ENCODE measurements at places on chromosomes 7 and 10. TPM values are rescaled to one million over a fixed set of nuclear protein-coding genes. Genes with fewer than 3 reads are reported as not detected.
A peak's percentile ranks its signal among the peaks of the same experiment; 100 is the strongest.

Gene ARHGAP12
- 43.5 TPM for total RNA-seq

Gene KIAA1549
- 1.0 TPM for total RNA-seq

DNA sequence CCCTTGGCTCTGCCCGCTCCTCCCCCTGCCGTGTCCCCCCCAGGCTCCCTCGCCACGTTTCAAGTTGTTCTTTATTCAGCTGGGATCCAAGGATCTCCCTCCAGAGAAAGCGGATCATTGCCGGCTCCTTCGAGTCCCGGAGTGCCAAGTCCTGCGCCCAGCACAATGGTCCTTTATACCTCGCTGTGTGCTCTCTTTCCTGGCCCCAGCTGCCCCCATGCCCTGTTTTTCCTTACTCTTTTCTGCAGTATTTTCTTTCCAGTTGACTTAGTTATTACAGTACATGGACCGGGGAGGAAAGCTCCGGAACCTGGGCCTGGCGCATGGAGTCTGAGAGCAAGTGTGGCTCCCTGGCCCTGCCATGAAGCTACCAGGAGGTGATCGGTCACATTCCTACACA is 88.1 kb upstream of the KMT2C start:
- no peak overlapping the region for H3K4me3 ChIP-seq
- no peak for DNase-seq
- H3K36me3 ChIP-seq, result no peaks in the 10 kb centered on the region
- H3K27ac ChIP-seq, result no peak overlapping the region

Gene C10orf143
- total RNA-seq, result 3.1 TPM

- H3K4me3 ChIP-seq, result no peak overlapping the region
- peak; percentile 22 for DNase-seq
- no peak overlapping the region for H3K27ac ChIP-seq
- H3K4me1 ChIP-seq, result peaks cover 26% of the 10 kb centered on the region
- H3K27me3 ChIP-seq, result peaks cover 100% of the 10 kb centered on the region
Observed at GRCh38 chr7:27186668-27187474, 1.8 kb upstream of the HOXA11 start.

Gene TRIM8
- 116 TPM for total RNA-seq

Gene FOXI2
- 1.7 TPM for total RNA-seq

GRCh38 chr7:116185450-116185849 is 24.9 kb upstream of the TES start:
- no peaks in the 10 kb centered on the region for H3K4me1 ChIP-seq
- H3K27me3 ChIP-seq, result no peaks in the 10 kb centered on the region
- no peak overlapping the region for H3K27ac ChIP-seq
- no peaks in the 10 kb centered on the region for H3K36me3 ChIP-seq

GRCh38 chr7:53111031-53111430 is 75.6 kb downstream of the POM121L12 start:
- no peak overlapping the region for H3K4me3 ChIP-seq
- H3K4me1 ChIP-seq, result no peaks in the 10 kb centered on the region
- H3K27ac ChIP-seq, result no peak overlapping the region

DNA sequence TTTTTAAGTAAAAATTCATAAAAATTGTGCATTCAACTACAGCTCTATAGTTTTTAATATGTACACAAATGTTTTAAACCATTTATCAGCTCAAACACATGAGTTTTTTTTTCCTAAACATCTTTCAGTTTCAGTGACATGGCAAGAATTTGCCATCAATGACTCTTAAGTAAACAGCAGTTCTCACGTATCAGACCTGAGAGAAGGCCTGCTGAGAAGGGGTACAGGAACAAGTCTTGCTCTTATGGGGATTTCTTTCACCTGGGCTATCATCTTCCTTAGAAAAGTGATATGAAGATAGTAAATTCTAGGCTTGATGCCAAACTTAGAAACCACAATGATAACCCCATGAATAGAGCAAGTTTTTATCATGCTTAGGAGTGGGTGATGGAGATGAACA is 467.8 kb downstream of the ARL4A start:
- H3K27ac ChIP-seq, result no peak overlapping the region
- no peak for DNase-seq
- no peaks in the 10 kb centered on the region for H3K36me3 ChIP-seq
- H3K4me1 ChIP-seq, result no peaks in the 10 kb centered on the region
- H3K27me3 ChIP-seq, result no peaks in the 10 kb centered on the region

Gene RSBN1L
- 25.5 TPM for total RNA-seq

DNA sequence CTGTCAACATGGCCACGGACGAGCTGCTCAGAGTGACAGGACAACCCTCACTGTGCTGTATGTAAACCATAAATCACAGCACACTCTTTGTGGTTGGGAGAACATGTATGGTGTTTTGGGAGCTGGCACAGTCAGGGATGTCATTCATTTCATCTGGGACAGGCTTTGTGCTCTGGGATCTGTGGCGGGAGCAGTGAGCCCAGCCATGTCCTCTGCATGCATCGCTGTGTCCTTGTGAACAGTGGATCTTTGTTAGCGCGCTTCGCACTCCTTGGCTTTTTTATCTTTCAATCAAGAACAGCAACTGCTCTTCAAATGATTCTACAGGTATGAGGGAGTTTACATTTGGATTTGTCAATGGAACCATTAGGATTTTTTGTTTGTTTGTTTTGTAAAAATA is 7.1 kb downstream of the CCM2 start:
- peak overlapping the region; percentile 3 for H3K27ac ChIP-seq
- no peaks in the 10 kb centered on the region for H3K27me3 ChIP-seq
- no peak overlapping the region for H3K4me3 ChIP-seq
- no peak for DNase-seq
- H3K36me3 ChIP-seq, result no peaks in the 10 kb centered on the region
